ENCODE measurements at places on chromosomes 7 and 10.

- peak; percentile 82 for DNase-seq
Observed at GRCh38 chr10:89086801-89087521, 96.4 kb downstream of the FAS start.

GRCh38 chr7:18846765-18847215 lies 270.6 kb downstream of the TWIST1 start:
- peak; percentile 63 for DNase-seq

GRCh38 chr10:86900955-86901354 lies 56.5 kb downstream of the MMRN2 start:
- peak; percentile 47 for DNase-seq

GRCh38 chr7:45189151-45189970 lies 31.8 kb downstream of the RAMP3 start:
- no peak for DNase-seq

- DNase-seq: no peak
Observed at GRCh38 chr7:91894781-91895480, 14.4 kb upstream of the MTERF1 start.

Data from HFFc6 (cell line).